ENCODE measurements at places on chromosomes 12 and 14.

- no peak for DNase-seq
Observed at GRCh38 chr12:58459191-58459590, 461.1 kb downstream of the LRIG3 start.

DNA sequence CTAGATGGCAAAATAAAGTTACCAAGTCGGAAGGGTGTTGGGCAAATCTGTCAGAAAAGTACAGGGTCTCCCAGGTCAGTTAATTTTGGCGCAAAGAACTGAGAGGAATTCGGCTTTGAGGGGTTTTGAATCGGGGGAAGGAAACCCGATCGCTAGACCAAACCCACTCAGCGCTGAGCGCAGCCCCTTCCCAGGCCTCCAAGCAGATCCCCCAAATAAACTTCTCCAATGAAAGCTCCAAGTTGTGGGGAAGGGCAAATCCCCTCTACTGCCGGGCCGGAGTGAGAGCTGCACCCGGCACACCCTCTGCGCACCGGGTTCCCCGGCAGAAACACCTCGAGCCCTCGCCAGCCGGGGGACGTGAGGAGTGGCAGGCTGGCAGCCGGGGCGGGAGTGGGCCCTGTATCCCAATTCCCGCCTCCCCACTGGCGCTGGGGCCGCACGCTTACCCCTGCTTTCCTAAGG, 441 bp downstream of the E2F7 start:
- no peak for DNase-seq

DNA sequence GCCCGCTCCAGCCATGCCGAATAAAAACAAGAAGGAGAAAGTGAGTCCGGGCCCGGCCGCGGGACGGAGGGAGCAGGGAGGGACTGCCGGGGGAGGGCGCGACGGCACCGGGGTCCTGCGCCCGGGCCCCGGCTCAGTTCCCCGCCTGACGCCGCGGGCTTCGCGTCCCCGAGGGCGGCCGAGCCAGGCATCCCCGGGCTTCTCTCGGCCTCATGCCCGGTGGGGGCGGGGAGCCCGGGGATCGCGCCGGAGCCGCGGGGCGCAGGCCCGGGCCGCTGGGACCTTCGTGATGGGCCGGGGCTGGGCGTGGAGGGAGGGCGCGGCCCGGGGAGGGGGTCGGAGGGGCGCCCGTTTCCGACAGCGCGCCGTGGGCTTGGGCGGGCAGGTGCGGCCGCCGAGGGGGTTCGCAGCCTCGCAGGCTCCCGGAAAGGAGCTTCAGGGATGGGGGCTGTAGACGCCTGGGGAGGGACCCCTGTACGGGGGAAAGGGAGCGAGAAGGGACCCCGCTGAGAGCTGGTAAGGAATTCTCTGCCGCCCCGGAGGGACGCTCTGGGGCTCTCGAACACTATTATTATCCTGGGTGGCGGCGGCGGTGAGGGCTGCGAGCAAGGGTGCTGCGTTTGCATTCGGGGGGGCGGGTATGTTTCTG, 496 bp downstream of the PPP2R5C start:
- DNase-seq, result peak; percentile 65

GRCh38 chr14:47543459-47543858, 131.9 kb downstream of the MDGA2 start:
- no peak for DNase-seq

DNA sequence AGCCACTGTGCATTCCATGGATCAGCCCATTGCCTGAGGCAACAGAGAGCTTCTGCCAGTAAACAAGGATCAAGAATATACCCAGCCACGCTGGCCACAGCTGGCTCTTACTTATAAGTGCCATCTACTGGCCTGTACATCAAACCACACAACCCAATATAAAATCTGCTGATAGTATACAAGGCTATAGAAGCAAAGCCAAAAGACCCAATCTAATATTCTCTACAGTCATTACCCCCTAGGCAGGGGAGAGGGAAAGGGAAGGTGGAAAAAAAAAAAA, 4.4 kb upstream of the FAM186B start:
- DNase-seq, result no peak

GRCh38 chr14:68011406-68012028, 191.9 kb downstream of the RAD51B start:
- DNase-seq, result no peak

- DNase-seq, result no peak
Observed at GRCh38 chr14:69473260-69473659, 11.3 kb upstream of the PLEKHD1 start.

DNA sequence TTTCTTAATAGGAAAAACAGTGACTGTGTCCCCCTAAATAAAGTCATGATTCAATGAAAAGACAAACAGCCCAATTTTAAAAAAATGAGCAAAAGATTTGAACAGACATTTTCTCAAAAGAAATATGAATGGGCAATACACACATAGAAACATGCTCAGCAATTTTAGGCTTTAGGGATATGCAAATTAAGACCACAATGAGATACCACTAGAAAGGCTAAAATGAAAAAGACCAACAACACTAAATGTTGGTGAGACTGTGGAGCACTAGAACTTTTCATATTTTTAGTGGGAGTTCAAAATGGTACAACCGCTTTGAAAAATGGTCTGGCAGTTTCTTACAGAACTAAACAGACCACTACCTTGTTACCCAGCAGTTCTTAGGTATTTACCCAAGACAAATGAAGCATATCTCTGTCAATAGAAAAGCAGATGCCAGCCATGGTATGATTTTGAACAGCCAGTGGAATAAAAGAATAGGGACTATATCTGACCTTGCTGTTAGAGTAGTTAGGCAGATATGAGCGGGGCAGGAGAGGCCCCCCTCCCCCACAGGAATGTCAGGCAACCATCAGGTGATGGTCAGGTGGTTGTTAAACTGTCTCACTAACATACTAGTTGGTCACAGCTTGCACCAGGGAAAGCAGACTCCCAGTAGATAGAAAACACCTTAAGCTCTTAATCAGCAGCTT, 108.8 kb downstream of the PRKCH start:
- DNase-seq, result no peak

- no peak for DNase-seq
Observed at GRCh38 chr12:1471224-1471623, 123.2 kb downstream of the FBXL14 start.

- no peak for DNase-seq
Observed at GRCh38 chr12:123119808-123120207, 31.1 kb downstream of the PITPNM2 start.

GRCh38 chr12:89636776-89637160, 71.9 kb downstream of the ATP2B1 start:
- DNase-seq, result no peak

- no peak for DNase-seq
Observed at GRCh38 chr14:90614696-90615516, 201.3 kb downstream of the TTC7B start.

- DNase-seq, result no peak
Observed at GRCh38 chr14:99737451-99737951, 53.4 kb downstream of the CYP46A1 start.

DNA sequence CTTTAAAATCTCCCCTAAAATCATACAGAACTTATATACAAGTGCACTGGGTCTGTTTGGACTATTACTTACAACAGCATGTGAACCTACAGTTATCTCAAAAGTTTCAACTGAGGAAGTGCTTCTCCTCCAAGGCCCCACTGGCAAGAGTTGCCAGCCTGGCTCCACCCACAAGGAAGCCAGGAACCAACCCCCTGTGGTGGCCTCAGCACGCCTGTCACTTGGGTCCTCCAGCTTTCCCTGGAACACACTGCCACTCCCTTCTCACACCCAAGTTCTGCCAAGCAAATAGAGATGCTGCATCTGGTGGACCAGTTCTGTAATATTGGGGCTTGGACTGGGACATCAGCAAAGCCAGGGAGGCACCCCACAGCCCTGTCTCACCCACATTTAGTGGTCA, 115.4 kb downstream of the GCH1 start:
- DNase-seq, result no peak

GRCh38 chr12:4241592-4241991, 32.0 kb upstream of the CCND2 start:
- DNase-seq, result no peak

- no peak for DNase-seq
Observed at GRCh38 chr12:25107920-25108319, 87.0 kb downstream of the DNAI7 start.

DNA sequence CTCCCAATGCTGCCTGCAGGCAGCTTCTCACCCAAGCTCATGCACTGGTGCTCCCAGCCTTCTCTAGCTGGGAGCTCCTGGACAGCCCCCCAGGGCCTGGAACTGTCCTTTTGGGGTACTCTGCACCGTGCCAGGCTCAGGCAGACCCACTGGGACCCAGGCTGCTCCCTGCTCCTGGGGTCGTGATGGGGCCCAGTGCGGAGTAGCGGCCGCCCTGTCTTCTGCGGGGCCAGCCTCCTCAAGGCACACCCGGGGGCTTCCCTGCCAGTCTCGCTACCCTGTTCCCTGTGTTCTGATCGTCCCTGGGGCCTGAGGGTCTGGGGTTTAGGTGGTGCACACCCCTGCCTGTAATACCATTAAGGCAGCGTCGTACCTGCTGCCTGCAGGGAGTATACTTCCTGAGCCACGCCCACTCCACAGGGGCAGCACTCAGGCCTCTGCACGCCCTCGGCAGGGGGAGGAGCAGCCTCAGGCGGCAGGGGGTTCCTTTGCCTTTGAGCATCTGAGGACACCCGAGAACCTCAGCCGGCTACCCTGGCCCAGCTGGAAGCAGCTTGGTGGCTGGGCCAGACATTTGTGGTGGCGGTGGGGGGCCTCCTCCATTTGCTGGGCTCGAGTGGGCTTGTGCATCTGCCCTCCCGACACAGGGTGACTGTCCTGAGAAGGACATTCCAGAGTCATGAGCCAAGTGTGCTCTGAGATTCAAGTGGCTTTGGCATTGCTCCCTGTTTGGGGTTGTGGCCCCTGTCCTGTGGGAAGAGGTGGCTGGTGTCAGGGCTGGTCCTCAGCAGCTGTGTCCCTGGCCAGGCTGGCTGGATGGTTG, 9.2 kb upstream of the CRIP2 start:
- no peak for DNase-seq

- no peak for DNase-seq
Observed at GRCh38 chr12:25459541-25459951, 93.5 kb downstream of the LMNTD1 start.

GRCh38 chr12:23921099-23921856, 28.2 kb downstream of the SOX5 start:
- DNase-seq, result no peak

GRCh38 chr14:39376667-39377403, 55.4 kb downstream of the FBXO33 start:
- peak; percentile 14 for DNase-seq

DNA sequence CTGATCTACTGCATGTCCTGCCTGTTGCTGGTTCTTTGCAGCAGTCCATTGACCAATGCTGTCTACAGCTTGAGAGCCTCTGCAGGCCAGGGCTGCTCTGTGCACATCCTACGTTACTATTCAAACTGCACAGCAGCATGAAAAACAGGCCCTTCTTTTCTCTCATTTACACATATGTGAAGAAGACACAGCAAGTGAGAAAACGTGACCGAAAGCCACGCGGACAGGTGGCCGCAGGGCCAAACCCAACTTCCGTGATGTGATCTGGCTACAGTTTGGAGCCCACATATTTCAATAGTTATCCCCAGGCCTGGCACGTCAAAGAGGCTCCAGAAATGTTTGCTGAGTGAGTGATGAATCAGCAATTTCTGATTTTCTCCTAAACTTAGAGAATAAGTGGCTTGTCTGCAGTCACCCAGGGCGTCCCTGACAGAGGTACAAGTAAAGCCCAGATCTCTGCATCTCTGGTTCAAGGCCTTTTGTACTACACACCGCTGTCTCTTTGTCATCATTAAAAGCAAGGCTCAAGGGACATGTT, 17.9 kb upstream of the TCL1B start:
- no peak for DNase-seq

DNA sequence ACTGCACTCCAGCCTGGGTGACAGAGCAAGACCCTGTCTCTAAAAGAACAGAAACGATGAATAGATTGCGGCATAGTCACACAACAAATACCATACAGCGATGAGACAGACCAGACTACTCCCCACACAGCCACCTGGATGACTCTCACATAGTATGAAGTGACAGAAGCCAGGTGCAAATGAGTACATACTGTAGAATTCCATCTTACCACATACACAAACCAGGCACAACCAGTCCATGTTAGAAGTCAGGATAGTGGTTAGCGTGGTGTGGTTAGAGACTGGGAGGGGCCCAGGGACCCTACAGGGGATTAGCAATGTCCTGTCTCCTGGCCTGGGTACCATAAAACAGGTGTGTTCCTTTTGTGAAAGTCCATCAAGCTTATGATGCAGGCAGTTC, 53.8 kb downstream of the FAM222A start:
- DNase-seq, result peak; percentile 6

- DNase-seq, result no peak
Observed at GRCh38 chr12:61798778-61799177, 461.4 kb upstream of the USP15 start.

DNA sequence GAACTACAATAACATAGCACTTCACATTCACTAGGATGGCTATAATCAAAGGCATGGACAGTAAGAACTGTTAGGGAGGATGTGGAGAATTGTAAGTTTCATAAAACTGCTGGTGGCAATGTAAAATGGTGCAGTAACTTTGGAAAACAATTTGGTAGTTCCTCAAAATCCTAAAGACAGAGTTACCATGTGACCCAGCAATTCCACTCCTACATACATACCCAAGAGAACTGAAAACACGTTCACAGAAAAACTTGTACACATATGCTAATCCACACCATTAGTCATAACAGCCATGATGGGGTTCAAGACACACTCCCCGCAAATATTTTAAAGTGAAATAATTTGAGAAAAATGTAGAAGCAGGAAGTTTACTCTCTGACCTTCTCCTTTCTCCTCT, 31.7 kb downstream of the GALC start:
- no peak for DNase-seq

- DNase-seq, result peak; percentile 73
Observed at GRCh38 chr12:2958432-2959191, 585 bp upstream of the TEAD4 start.

DNA sequence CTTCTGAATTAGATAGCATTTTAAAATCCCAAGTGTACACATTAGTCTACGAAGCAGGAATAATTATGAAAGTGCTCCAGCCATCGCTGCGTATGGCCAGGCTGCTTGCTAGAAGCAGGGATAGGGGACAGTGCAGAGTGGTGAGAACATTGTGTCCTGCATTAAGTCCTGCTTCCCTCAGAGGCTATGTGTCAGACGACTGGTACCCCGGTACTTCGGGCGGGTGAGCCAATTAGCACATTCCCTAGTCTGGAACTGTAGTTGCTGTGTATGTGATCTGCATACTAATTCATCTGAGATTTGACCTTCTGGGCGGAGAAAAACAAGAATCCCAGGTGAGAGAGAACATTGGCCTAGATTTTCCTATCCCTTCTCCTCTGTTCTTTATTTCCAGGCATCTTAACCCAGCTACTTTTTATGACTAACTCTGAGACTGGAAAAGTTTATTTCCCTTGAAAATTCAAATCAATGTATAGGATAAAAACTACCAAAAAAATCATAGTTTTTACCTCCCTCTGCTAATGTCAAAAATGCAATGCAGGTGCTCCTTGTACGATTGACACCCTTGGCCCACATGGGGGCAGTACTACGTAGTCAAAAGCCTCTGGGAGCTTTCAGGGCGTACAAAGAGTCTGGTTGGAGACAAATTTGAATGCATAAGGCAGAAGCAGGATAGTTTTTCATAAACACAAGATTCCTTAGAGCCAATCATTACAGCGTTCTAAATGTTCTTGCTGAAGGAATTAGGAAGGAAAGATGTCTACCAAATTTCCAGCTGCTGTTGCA, 764.3 kb downstream of the NOVA1 start:
- peak; percentile 72 for DNase-seq
